ENCODE measurements at places on chromosomes 2 and 18.

DNA sequence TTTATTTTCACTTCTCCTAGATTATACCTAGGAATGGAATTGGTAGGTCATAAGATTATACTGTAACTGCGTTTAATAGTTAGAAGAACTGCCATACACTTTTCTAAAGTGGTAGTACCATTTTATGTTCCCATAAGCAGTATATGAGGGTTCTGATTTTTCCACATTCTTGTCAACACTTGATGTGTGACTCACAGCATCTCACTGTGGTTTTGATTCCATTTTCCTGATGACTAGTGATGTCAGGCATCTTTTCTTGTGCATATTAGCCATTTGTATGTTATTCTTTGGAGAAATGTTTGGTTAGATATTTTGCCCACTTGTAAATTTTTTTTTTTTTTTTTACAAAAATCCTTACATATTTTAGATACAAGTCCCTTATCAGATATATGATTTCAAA, 2.3 kb downstream of the DCAF17 start:
- DNase-seq = peak; percentile 82

GRCh38 chr18:65725251-65726050, 25.4 kb upstream of the CDH7 start:
- no peak for DNase-seq

- DNase-seq = no peak
Measured at GRCh38 chr2:127220768-127221527, 849 bp upstream of the CYP27C1 start.

DNA sequence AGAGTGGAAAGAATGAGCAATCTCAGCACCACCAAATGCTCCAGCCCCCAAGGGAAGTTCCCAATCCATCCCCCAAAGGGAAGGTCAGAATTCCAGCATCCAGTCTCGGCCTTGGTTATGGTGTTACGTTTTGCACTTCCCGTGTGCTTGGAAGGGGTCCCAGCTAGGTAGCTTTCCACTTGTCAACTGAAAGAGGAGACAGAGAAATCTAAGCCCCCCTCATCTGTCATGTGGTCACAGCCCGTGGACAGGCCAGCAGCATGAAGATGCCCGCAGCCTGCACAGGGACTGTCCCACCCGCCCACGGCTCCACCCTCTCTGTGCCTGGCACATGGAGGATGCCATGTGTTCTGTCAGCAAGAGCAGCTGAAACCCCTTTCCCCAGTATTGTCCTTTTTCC, 32.1 kb downstream of the RHOB start:
- no peak for DNase-seq

GRCh38 chr2:189729430-189729829, 33.2 kb downstream of the OSGEPL1 start:
- no peak for DNase-seq

GRCh38 chr2:152396763-152397162, 61.8 kb downstream of the FMNL2 start:
- no peak for DNase-seq

- DNase-seq = no peak
Measured at GRCh38 chr18:28511413-28511821, 334.5 kb upstream of the CDH2 start.

- DNase-seq = no peak
Measured at GRCh38 chr2:164896634-164897355, 55.2 kb upstream of the COBLL1 start.

- no peak for DNase-seq
Measured at GRCh38 chr2:143218621-143219020, 89.4 kb downstream of the ARHGAP15 start.

- no peak for DNase-seq
Measured at GRCh38 chr2:138274421-138275291, 226.9 kb upstream of the SPOPL start.

GRCh38 chr18:70621710-70622109, 332.9 kb downstream of the SOCS6 start:
- DNase-seq = no peak

DNA sequence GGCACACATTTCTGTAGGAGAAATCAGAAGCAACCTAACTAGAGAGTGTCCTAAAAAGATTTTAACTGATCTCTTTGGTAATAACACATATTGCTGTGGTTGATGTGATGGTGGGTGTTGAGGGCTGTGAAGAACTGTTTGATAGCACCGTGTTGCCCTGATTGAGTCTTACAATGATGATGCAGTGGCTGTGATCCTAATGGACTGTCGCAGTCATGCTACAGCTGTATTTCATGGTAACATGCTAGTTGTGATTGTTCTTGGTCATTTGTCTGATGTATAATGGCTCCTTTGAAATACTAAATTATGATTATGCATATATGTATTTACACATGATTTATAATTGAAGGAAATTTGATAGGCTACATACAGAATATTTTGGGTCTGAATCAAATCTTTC, 82.5 kb upstream of the MMADHC start:
- no peak for DNase-seq

GRCh38 chr2:170140561-170140960, 37.4 kb upstream of the MYO3B start:
- DNase-seq = no peak

- no peak for DNase-seq
Measured at GRCh38 chr2:55136138-55136541, 85.9 kb upstream of the RTN4 start.

DNA sequence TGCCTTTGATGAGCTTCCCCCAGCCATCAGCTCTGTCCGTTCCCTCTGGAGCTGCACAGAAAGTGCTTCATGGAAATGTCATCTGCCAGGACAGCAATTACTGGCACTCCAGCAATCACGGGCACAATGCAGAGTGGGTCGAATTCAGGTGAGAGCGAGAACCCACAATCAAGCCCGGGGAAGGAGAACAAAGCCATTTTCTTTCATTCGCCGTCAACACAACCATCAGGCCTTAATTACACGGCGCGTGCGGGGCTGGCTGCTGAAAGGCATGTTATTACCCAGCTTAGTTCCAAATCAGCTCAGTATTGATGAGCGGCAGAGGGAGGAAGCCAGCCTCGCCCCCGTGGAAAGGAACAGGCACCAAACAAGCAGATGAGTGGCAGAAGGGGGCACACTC, 143.9 kb downstream of the MYT1L start:
- no peak for DNase-seq

GRCh38 chr18:40407909-40408308, 1547.1 kb upstream of the PIK3C3 start:
- no peak for DNase-seq

GRCh38 chr2:241764275-241765241, 12.1 kb upstream of the GAL3ST2 start:
- no peak for DNase-seq

DNA sequence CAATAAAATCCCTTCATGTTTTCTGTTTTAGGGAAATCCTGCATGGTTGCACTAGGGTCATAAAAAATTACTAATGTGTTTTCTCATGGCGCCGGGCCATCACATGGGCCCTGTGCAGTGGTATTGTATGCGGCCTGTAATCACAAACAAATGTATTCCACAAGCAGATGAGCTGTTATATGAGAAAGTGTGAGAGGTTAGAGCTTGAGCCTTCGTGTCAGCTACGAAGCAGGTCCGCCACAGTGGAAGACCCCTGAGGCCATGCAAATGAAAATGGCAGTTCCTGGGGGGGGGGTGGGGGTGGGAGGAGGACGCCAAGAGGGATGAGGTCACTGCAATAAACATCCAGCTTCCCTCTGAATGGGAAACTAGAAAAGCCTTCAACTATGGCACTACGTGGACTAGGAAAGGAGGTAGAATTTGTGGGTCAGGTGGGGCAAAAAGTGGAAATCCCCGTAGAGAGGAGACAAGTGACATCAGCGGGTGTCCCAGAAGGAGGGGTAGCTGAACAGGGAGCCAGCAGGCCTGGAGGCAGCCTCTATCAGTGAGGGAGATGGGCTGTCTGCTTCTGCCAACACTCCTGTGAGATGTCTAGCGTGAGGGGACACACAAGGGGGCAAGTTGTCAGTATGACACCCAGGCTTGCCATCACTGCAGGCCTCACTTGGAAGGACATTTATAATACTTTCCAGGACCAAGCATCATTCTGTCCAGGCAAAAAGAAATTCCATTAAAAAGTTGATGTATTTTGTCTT, 130.3 kb upstream of the CTAGE1 start:
- DNase-seq = no peak

All from non-pigmented ciliary epithelial cell (primary cell).